ENCODE measurements at places on chromosomes 3 and 15.

GRCh38 chr15:99453637-99454030 lies 112.2 kb upstream of the MEF2A start:
- DNase-seq: no peak

- no peak for DNase-seq
Observed at GRCh38 chr3:65583188-65583587, 455.5 kb downstream of the MAGI1 start.

GRCh38 chr3:132804498-132804897 lies 82.3 kb upstream of the NPHP3 start:
- no peak for DNase-seq

- no peak for DNase-seq
Observed at GRCh38 chr15:83848315-83849050, 194.6 kb downstream of the ADAMTSL3 start.

DNA sequence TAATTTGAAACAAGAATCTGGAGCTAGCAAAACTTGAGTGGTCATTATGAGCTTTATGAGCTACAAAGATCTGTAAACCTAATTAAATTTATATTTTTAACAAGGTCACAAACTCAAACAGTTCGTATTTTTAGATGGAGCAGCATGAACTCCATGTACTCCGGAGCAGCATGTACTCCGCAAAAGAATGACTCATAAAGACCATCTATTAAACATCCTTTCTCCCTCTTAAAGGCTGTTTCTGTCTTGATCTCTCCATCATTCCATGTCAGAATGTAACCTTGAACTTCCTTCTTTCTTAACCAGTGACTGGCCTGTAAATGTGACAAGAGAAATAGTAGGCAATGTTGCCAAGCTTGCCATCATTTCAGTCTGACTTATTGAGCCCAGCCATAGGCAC lies 696.9 kb downstream of the ZNF385D start:
- DNase-seq: no peak

Data from lower leg skin (tissue), 4 donors.